ENCODE measurements at places on chromosomes 2 and 18. TPM values are rescaled to one million over a fixed set of nuclear protein-coding genes. Genes with fewer than 3 reads are reported as not detected.

The NEU2 gene
- total RNA-seq = not detected

The RGPD5 gene
- 46.3 TPM for total RNA-seq

The COL4A3 gene
- 0.72 TPM for total RNA-seq

The ZBTB14 gene
- 10.9 TPM for total RNA-seq

The DLGAP1 gene
- total RNA-seq = 3.1 TPM

The PAPOLG gene
- total RNA-seq = 14.4 TPM

The PCBP1 gene
- total RNA-seq = 88.5 TPM

The CXCR1 gene
- total RNA-seq = not detected

The PXDN gene
- 78.8 TPM for total RNA-seq

The PROKR1 gene
- not detected for total RNA-seq

The IL1RN gene
- total RNA-seq = 4.3 TPM

The SLC4A1AP gene
- total RNA-seq = 21.1 TPM

The ACVR1C gene
- total RNA-seq = 2.4 TPM

The DNER gene
- 0.37 TPM for total RNA-seq

The IL1RL1 gene
- 15.6 TPM for total RNA-seq

The CDK15 gene
- 4.0 TPM for total RNA-seq

The CYP27C1 gene
- total RNA-seq = 0.56 TPM

The SCN7A gene
- 5.0 TPM for total RNA-seq

The SIX3 gene
- not detected for total RNA-seq

The CYRIA gene
- total RNA-seq = 1.8 TPM

The CAVIN2 gene
- total RNA-seq = 4.8 TPM

The CTDSP1 gene
- 124 TPM for total RNA-seq

The C2orf80 gene
- total RNA-seq = not detected

The REG3G gene
- not detected for total RNA-seq

The BOLL gene
- not detected for total RNA-seq

The GREB1 gene
- 4.0 TPM for total RNA-seq

The IL37 gene
- not detected for total RNA-seq

The RGPD4 gene
- total RNA-seq = not detected

The THSD7B gene
- 4.5 TPM for total RNA-seq

The KIF5C gene
- total RNA-seq = 5.4 TPM

The EMX1 gene
- 1.2 TPM for total RNA-seq

The ABI2 gene
- total RNA-seq = 29.1 TPM

The CREG2 gene
- total RNA-seq = 3.8 TPM

The OTOF gene
- not detected for total RNA-seq

The KIAA2012 gene
- total RNA-seq = not detected

The ANKRD29 gene
- 17.4 TPM for total RNA-seq

The LYPD6B gene
- 13.3 TPM for total RNA-seq

The SNORC gene
- 1.4 TPM for total RNA-seq

The ARHGEF4 gene
- 17.8 TPM for total RNA-seq

The SATB2 gene
- total RNA-seq = 7.7 TPM

The IL36B gene
- not detected for total RNA-seq

The SDC1 gene
- total RNA-seq = 108 TPM

The NXPH2 gene
- 1.2 TPM for total RNA-seq

The SLC16A14 gene
- total RNA-seq = 1.8 TPM

The ALLC gene
- not detected for total RNA-seq

The DNAJC5G gene
- not detected for total RNA-seq

The GIGYF2 gene
- total RNA-seq = 69.4 TPM

The EPB41L3 gene
- 31.7 TPM for total RNA-seq

The SERPINB2 gene
- total RNA-seq = 1.6 TPM

The SMYD1 gene
- not detected for total RNA-seq

The SLC30A3 gene
- not detected for total RNA-seq

The UGT1A4 gene
- total RNA-seq = not detected

The FEV gene
- total RNA-seq = not detected

The TXNDC2 gene
- total RNA-seq = not detected

The MYO1B gene
- total RNA-seq = 91.6 TPM
